T-helper 17 cell (primary cell): ENCODE measurements at places on chromosomes 3 and 15.

- no peak for DNase-seq
Measured at GRCh38 chr3:183884097-183884426, 618 bp downstream of the PARL start.

DNA sequence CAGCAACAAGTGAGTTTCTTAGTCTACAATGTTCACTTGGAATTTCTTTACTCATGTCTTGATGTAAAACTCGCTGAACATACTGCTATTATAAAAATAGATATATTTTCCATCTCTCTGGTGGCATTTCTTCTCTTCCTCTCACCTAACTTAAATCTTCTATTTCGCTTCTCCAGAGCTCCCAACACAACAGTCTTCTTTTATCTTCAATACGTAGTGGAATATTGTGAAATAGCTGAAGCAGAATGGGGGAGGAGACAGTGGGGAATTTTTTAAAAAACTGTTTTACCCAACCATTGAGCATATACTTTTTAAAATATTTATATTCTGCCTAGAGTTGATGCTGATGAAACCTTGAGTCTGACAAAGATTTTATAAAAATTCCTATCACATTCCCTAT, 548.5 kb downstream of the RBMS3 start:
- DNase-seq, result no peak

DNA sequence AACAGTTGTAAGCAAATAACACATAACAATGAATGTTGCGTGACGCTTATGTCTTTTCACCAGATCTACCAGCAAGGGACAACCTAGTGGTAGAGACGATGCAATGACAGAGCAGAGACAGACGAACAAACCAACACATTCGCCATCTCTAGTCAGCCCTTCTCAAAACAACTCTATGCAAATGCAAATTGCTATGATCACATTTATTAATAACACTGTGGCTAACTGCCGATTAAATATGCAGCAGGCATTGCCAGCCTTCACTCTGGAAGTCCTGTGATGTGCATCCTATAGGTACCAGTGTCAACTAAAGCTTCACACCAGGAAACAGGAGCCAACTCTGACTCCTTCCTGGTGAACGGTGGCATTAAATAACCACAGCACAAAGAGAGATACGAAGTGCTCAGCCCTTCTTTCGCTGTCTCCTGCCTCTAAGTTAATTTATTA, 94.2 kb downstream of the FOXP1 start:
- no peak for DNase-seq

DNA sequence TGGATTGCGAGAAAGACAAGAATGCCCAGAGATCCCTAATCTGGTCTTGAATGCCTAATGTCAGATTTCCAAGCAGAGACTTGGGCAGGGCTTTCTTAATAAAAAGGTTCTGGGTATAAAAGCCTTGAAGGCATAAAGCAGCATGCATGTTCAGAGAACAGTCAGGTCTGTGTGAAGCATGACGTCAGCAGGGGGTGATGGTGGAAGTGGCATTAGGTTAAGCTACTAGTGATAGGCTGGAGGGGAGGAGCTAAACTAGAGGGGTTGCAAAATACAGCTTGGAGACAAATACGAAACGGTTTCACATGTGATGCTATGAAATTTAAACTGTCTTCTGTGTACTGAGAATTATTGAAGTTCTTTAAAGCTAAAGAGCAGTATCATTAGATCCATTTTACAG, 125.6 kb downstream of the VPS8 start:
- DNase-seq, result no peak

GRCh38 chr3:129855832-129856419, 37.6 kb downstream of the TMCC1 start:
- no peak for DNase-seq

- no peak for DNase-seq
Measured at GRCh38 chr3:189272500-189273119, 100.8 kb downstream of the TPRG1 start.

GRCh38 chr3:146036281-146036680, 124.7 kb downstream of the PLOD2 start:
- DNase-seq, result no peak

DNA sequence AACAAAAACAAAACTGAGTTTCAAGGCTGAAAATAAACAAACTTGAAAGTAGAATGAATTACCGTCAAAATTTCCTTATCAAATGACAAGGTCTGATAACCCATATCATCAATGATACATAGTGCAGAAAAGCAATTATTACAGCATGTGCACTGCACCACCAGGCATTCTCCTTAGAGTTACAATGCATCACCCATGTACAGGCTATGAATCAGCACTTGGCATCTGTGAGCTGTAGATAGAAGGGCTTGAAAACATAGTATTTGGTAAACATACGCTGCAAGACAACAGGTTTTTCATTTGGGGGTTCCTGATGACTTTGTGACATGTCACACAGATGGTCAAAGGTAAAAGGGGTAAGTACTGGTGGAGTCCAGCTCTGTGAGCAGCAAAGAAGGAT, 265.1 kb downstream of the CTNNB1 start:
- no peak for DNase-seq

GRCh38 chr3:14461748-14462324, 59.4 kb downstream of the SLC6A6 start:
- peak; percentile 17 for DNase-seq

- peak; percentile 45 for DNase-seq
Measured at GRCh38 chr15:64151727-64152506, at the start of gene SNX22. Gene SNX22 (plus strand): TSS chr15:64151731. CDS start chr15:64151776, 45 bp downstream.

- DNase-seq, result no peak
Measured at GRCh38 chr15:72472992-72473610, 1.0 kb upstream of the ARIH1 start.

DNA sequence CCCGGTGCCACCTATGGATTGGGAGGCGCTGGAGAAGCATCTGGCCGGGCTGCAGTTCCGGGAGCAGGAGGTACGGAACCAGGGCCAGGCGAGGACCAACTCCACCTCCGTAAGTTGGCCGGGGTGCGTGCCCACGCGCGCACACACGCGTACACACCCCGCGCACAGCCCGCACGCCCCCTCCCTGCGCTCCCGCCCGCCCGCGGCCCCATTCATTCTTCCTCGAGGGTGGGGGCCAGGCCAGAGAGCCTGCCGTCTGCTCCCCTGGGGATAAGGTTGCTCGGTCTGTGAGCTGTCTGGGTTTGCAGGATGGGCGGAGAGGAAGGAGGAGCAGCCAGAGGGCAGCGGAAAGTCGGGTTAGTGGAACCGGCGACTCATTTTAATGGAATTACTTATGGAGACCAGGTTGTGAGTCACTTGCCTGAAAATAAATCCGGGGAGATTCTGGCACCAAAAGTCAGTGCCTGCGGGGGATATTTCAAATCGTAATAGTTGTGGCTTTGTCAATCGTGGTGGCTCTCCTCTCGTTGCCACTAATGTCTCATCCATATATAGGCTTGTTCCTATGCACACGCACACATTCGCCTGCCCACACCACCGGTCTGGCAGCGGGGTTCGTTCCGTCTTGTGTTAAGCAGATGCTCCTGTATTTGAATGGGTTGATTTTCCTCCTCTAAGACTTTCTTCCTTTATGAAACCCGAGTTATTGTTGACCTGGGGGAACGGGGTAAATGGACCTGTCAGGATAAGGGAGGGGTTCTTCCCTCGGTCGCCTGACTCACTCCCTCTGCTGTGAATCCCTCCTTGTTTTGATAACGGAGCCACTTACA, 223.4 kb upstream of the IL12A start:
- DNase-seq, result no peak

DNA sequence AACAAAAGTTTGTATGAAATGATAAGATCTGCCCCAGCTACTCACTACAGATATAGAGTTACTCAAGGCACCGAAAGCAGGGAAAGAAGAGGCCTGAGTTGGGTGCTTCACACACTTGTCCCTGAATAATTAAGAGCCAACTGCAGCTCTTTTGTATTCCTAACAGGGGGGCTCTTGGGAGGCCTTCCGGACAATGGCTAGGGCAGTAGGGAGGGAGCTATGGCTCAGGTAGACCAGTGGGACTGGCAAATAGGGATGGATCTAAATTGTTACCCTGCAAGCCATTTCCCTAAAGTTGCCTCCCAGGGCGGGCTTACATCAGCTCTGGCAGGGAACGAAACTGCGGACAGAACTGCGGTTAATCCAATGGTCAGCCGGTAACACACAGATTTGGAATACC, 6.2 kb downstream of the SEMA5B start:
- no peak for DNase-seq

DNA sequence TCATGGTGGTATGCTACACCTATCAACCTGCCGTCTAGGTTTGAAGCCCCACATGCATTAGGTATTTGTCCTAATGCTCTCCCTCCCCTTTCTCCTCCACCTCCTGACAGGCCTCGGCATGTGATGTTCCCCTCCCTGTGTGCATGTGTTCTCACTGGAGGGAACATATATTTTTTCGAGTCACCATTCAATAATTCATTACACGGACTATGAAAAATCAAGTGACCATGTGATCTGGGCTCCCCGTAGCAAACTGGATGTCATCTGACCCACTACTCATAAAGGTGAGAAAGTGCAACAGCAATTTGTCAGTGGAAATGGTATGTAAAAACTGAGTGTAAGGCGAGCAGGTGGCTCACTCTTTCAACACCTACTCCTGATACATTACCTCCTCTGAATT, 224.3 kb upstream of the RASGRP1 start:
- no peak for DNase-seq

GRCh38 chr3:13687517-13687943, 138.6 kb downstream of the FBLN2 start:
- DNase-seq, result no peak

DNA sequence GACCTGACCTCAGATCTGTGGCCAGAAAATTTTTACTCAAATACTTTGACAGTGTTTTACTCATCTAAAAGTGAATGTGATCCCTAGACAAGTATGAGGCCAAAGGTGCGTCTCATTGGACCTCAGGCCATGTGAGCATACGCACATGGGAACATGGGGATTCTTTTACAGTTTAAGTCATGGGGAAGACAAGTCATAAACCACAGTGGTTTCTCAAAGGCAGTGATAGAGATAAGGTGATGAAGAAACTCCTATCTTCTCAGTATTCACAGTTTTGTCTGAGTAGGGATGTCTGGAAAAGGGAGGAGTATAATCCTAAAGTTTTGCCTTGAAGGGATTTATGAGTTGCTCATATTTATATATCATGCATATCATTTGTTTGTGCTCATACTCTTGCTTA, 173.8 kb downstream of the FNDC3B start:
- no peak for DNase-seq

GRCh38 chr3:97010881-97011657, 196.7 kb downstream of the EPHA6 start:
- no peak for DNase-seq

- DNase-seq, result no peak
Measured at GRCh38 chr15:100810831-100811230, 68.8 kb upstream of the ALDH1A3 start.

DNA sequence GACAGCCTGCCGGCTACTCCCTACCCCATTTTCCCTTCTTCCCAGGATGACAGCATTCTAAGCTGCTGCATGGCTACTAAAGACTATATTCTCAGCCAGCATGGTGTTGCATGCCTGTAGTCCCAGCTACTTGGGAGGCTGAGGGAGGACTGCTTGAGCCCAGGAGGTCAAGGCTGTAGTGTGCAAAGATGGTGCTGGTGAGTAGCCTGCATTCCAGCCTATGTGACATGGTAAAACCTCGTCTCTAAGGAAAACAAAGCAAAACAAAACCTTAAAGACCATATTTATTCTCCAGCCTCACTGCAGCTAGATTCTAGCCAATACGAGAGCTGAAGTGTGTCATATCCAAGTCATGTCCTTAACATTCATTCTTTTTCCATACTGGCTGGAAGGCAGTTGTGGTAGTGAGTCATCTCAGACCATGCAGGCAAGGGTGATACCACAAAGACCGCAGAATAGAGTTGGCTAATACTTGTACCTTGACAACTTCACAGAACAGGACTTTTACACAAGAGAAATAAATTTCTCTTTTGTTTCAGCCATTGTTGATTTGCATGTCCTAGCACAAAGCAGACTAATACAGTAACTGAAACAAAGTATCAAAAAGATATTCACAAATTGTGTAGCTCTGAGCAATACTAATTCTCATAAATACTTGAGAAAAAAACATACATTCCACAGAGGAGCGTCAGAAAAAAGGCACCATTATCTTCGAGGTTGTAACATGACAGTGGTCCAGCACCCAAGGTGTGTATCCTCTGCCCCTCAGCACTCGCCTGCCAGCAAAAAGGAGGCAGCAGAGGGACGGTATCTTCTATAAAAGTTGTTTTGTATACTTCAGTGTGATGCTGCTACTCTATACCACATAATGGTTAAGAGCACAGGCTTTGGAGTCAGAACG, 14.8 kb downstream of the PBRM1 start:
- DNase-seq, result no peak

DNA sequence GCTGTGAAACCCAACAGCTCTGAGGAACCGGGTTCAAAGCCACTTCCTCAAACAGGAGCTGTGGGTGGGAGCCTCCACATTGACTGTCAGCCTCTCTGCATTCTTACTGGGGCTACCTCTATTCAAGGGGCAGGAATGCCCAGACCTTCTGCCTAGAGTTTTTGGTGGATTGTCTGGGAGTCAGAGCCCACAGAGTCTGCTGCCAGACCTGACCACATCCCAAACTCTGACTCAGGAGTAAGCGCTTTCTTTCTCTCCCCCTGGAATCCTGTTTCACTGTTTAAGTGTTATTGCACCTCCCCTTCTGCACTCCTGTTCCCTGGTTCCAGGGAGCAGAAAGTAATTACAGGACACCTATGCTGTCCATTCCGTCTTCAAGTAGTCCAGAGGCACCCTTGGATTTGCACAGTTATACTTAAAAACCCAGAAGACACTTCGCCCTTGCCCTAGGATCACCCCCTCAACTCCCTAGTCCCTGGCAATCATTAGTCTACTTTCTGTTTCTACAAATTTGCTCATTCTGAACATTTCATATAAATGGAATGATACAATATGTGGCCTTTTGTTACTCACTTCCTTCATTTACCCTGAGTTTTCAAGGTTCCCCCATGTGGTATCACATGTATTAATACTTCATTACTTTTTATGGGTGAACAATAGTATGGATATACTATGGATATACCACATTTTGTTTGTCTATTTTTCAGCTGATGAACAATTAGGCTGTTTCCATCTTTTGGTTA, 37.9 kb upstream of the TJP1 start:
- DNase-seq, result no peak

GRCh38 chr3:155184011-155184410, 103.9 kb downstream of the MME start:
- no peak for DNase-seq
